ENCODE measurements at places on chromosomes 2 and 18.

- DNase-seq: no peak
Measured at GRCh38 chr18:9174302-9174701, 37.7 kb downstream of the ANKRD12 start.

GRCh38 chr2:64025741-64026140 lies 6.5 kb upstream of the VPS54 start:
- no peak for DNase-seq

DNA sequence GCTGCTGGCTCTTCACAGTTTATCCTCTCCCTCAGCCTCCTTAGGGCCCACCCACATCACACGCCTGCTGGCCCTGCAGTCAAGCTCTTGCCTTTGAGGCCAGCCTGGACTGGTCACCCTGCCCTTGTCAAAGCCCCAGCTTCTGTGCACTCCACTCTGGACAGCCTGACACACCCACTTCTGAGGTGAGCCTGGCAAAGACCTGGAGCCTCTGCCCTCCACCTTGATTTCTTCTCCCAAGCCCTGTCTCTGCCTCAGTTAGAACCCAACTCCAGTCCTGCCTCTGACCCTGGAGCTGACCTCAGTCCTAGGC lies 37.0 kb upstream of the TAF1B start:
- DNase-seq: no peak

GRCh38 chr18:27712066-27712465 lies 464.9 kb downstream of the CDH2 start:
- DNase-seq: no peak

- no peak for DNase-seq
Measured at GRCh38 chr2:107989445-107989844, 3.1 kb downstream of the SLC5A7 start.

DNA sequence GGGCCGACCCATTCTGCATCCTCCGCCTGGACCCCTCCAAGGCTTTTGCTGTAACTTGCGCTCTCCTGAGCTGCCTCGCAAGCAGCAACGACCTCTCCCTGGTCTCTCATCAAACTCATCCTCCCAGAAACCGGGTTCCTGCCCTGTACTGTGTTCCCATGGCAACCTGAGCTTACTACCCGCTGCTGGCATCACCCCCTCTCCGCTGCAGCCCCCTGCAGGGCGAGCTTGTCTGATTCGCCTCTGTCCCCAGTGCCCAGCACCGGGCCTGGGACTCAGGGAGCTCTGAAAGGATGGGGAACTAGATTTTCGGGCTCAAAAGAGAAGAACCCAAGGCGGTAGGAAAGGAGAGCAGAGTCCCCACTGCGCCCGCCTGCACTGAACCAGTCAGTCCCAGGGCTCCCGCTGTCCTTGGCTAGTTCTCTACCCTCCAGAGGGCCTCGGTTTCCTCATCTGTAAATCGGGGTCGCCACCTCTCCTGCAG lies 463 bp downstream of the HS1BP3 start:
- DNase-seq: peak; percentile 70

GRCh38 chr18:26091047-26091630 lies 726 bp upstream of the SS18 start:
- peak; percentile 73 for DNase-seq

DNA sequence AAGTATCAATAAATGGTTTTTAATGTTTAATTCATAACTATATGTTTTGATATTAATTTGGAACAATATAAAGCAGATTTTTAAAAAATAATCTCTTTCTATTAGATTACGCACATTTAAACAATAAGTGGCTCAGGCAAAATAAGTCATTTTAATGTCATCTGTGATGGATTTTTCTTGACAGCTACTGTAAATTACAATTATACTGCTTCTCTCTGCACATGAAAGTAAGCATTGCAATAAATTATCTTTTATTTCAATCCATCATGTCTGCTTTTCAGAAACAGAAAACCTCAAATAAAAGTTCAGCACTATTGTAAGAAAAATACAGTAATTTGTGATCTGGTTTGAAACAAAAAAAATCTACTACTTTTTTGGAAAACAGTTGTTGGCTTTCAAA lies 11.1 kb upstream of the DLX1 start:
- no peak for DNase-seq

DNA sequence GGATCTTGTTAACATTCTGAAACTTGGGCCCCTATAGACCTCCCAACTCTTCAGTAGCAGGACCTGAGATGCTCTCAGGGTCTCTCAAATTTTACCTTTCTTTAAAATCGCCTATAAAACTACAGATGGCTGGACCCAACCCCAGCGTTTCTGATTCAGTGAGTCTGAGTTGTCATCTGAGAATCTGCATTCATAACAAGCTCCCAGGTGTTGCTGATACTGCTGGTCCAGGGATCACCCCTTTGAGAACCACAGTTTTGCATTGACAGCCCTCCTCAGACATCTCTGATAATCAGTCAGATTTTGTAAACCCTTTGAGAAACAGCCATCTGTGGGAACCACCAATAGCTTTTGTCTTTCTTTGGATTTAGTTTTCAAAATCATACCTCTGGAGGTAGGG lies 315.8 kb downstream of the CYRIA start:
- DNase-seq: no peak

GRCh38 chr2:204049635-204050034 lies 113.1 kb downstream of the ICOS start:
- no peak for DNase-seq

GRCh38 chr2:142926445-142926844 lies 49.0 kb downstream of the KYNU start:
- no peak for DNase-seq

GRCh38 chr2:44954447-44954888 lies 13.0 kb downstream of the SIX3 start:
- DNase-seq: no peak

- no peak for DNase-seq
Measured at GRCh38 chr2:65918760-65919187, 486.4 kb upstream of the SPRED2 start.

DNA sequence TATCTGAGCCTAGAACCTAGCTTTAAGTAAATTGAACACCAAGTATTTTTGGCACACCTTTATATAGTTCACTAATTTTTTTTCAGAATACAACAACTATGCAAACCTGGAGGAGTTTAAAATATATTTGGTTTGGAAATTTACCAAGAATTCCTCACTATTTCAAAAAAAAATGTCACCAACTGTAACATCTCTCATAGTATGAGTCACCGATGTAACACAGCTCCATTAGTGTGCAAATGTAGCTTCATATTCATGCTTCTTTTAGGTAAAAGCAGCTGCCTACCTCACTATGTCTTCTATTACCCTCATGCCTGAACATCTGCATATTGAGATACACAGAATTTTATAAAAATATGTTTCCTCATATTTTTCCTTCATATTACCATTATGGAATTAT lies 80.5 kb downstream of the NRXN1 start:
- peak; percentile 34 for DNase-seq

- DNase-seq: no peak
Measured at GRCh38 chr2:129377078-129377469, 602.4 kb upstream of the RAB6C start.

GRCh38 chr2:127829845-127830246 lies 18.9 kb upstream of the WDR33 start:
- DNase-seq: no peak

- no peak for DNase-seq
Measured at GRCh38 chr18:48896875-48897511, 53.8 kb downstream of the SMAD7 start.

GRCh38 chr2:232276733-232277313 lies 101.7 kb upstream of the ALPP start:
- no peak for DNase-seq

GRCh38 chr2:55719852-55720251 lies 26.2 kb upstream of the PNPT1 start:
- DNase-seq: no peak

DNA sequence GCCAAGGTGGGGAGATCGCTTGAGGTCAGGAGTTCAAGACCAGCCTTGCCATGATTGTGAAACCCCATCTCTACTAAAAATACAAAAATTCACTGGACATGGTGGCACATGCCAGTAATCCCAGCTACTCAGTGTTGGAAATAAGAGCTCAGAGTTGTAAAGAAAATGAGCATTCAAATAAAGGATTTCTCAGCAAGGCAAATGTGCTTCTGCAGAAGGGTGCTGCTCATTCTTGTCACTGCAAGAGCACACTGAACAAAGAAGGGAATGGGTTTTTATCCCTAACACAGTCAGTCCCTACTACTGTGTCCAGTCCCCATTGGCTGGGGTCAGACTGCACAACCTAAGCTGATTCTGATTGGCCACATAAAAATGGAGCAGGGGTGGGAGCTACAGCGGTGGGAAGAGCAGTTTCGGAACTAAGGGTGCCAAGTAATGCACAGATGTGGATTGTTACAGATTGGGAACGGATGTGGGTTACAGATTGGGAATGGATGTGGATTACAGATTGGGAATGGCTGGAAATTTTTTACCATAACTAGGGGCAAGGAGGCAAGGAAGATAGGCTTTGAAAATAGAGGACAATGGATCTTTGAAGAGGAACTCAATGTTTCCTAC lies 31.1 kb upstream of the TRAPPC8 start:
- no peak for DNase-seq

- DNase-seq: no peak
Measured at GRCh38 chr18:12749121-12749520, 46.3 kb downstream of the PSMG2 start.

DNA sequence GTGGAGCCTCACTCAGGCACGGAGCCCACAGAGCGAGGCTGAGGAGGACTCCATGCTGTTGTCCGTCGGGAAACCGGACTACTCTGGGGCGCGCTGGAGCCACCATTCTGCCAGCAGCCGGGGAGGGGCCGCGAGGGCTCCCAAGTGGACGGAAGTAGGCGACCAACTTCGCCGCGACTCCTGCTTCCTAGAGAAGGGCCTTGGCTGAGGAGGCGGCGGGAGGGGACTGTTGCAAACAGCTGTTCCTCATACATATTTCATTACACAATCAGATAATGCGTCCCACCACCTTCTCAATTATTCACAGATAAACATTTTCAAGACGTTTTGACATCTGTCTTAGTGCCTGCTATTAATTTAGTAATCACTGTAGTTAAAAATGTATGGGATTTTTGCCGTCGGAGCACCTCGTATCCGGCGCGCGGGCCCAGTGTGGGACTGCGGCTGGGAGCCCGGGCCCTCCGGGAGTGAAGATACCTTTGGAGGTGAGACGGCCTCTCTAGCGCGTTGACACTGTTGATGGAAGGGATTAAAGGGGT lies 11.7 kb upstream of the SIX3 start:
- no peak for DNase-seq

GRCh38 chr18:6564950-6565814 lies 150.5 kb upstream of the L3MBTL4 start:
- no peak for DNase-seq

- no peak for DNase-seq
Measured at GRCh38 chr2:22697054-22697788, 687.8 kb upstream of the KLHL29 start.

- peak; percentile 44 for DNase-seq
Measured at GRCh38 chr2:54396107-54396506, 60.0 kb upstream of the SPTBN1 start.

DNA sequence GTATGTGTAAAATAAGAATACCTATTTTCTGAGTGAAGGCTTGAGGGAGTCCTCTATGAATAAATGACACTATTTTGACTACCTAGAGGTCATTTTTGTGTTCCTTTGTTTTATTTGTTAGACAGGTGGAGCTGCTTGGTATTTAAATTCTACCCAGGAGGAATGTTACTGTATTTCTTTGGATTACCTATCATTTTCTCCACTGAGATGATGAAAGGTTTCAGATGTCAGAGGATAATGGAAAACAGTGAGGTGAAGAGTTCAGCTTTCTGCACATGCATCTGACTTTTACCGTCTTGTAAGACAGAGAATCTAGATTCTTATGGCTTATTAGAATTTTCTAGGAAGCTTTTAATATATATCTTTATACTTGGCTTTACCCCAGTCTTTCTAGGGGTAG lies 689.8 kb upstream of the NXPH2 start:
- DNase-seq: no peak

DNA sequence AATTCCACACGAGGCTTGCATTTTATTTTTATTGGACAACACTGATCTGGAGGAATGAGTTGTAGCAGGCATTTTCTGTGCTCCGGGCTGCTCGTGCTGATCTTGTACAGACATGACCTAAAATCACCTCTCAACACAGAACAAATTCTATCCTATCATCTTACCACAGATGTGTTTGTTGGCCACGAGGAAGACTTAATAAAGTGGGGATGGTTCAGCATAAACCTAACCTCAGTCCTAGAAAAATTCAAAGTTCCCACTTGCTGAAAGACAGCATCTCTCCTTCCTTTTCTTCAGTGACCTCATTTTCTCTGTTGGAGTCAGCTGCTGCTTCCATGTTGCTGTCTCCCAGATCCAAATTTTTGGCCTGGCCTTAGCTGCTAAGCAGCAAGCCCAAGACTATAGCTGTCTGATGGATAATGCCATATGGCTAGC lies 45.3 kb downstream of the RBKS start:
- peak; percentile 5 for DNase-seq

DNA sequence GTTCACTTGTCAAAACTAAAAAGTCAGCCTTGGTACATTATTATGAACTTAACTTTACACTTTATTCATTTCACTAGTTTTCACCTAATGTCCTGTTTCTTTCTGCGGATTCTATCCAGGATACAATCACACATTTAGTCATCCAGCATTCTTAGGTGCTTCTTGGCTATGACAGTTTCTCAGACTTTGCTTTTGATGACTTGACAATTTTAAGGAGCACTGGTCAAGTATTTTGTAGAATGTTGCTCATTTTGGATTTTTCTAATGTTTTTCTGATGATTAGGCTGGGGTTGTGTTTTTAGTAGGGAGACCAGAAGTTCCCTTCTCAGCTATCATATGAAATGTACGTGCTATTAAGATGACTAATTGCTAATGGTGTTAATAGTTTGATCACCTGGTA lies 601.2 kb downstream of the LRRTM4 start:
- no peak for DNase-seq

- DNase-seq: no peak
Measured at GRCh38 chr2:201680743-201681142, 17.7 kb downstream of the MPP4 start.

- no peak for DNase-seq
Measured at GRCh38 chr2:17710547-17711248, 42.9 kb downstream of the SMC6 start.

DNA sequence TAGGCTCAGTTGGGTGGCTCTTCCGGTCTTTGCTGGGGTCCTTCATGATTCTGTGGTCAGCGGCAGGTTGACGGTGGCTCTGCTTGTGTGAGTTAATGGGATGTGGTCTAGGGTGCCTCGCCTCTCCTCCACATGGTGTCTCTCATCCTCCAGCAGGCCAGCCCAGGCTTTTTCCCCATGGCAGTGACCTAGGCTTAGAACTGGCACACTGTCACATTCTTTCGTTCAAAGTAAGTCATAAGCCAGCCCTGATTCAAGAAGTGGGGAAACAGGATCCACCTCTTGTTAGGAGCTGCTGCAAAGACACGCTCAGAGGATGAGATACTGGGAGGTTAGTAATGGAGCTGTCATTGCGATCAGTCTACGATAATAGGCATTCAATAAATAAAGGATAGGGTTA lies 46.0 kb upstream of the CTIF start:
- DNase-seq: no peak

- no peak for DNase-seq
Measured at GRCh38 chr2:143158551-143159485, 29.6 kb downstream of the ARHGAP15 start.

- DNase-seq: peak; percentile 41
Measured at GRCh38 chr2:88003074-88003755, 13.1 kb downstream of the RNU2-63P start.

All from adipocyte (in vitro differentiated cells).